Stimulated activated CD4-positive, alpha-beta T cell treated with anti-CD3 and anti-CD28 coated beads, Interleukin-12 subunit alpha, Interleukin-12 subunit beta, amount 100 ng/mL, for 24 hours (primary cell): ENCODE measurements at places on chromosomes 6 and 20.

DNA sequence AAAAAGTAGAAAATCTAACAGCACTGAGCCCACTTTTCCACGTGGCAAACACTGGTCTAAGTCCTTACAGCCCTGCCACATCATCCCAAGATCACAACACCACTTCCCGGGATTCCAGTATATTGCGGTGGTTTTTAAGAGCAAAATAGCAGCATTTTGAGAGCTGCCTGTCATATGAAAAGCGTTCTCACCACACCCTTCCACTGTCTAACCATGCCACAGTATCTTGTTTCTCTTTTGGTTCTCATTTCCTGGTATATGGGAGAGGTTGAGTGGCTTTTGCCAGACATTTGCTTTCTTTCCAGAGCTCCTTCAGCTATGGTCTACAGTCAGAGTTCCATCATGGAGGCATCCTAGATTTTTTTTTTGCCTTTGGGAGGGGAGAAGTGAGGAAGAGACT is 243.0 kb downstream of the TSHZ2 start:
- DNase-seq: no peak

DNA sequence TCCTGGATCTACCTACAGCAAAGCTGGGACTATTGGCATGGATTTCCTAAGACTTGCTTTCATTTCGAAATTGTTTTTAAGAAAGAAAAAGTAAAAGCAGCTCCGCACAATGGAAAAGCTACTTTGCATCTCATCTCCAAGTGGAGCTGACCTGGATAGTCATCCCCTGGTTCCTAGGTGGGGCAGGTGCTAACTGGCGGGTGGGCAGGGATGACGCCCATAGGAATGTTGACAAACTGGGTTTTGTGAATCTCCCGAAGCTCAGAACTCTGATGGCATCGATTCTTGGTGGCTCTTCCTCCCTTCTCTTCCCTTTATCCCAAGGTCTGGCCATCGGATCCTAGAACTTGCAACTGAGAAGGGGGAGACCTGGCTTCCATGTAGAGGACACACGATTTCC is 12.4 kb upstream of the EZR start:
- no peak for DNase-seq

DNA sequence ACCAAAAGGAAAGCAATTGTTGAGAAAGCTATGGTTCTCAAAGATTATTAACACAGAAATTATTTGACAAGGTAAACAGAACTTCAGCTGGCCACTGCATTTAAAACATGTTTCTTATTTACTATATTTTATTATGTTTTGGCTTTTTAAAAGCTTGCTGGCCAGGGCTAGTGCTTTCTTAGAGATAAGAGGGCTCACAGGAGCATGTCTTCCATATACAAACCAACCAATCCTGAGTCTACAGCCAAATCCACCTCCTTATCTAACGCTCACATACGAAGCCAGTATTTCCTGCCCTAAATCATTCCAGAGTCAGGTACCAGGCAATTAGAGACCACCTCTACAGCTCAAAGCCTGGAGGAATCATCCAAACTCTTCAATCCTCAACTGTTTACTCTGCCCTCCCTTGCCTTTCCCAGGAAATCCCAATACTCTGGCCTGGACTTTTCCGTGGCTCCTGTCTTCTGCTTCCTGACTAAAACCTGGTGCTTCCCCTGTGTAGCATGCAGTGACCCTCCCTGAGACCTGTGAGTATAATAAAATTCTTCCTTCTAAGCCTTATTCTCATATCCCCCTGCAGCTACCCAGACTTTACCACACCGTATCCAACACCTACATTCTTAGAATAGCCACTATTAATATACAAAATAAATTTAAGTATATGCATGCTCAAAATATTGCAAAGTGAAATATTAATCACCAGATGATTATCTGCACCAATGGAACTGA is 33.2 kb downstream of the RANBP9 start:
- no peak for DNase-seq

DNA sequence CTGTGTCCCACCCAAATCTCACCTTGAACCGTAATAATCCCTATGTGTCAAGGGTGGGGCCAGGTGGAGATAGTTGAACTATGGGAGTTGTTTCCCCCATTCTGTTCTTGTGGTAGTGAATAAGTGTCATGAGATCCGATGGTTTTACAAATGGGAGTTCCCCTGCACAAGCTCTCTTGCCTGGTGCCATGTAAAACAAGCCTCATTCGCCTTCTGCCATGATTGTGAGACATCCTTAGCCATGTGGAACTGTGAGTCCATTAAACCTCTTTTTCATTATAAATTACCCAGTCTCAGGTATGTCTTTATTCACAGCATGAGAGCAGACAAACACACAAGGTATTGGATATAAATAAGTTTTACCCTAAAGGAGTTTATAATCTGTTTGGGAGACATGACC is 121.2 kb downstream of the MMUT start:
- DNase-seq: no peak

- DNase-seq: no peak
Observed at GRCh38 chr20:48631114-48632016, 196.4 kb downstream of the PREX1 start.

GRCh38 chr20:23048283-23049200 is 930 bp downstream of the THBD start:
- no peak for DNase-seq

- no peak for DNase-seq
Observed at GRCh38 chr6:111794727-111795452, 78.4 kb downstream of the FYN start.

- peak; percentile 59 for DNase-seq
Observed at GRCh38 chr6:30741789-30742315, 635 bp downstream of the FLOT1 start.

DNA sequence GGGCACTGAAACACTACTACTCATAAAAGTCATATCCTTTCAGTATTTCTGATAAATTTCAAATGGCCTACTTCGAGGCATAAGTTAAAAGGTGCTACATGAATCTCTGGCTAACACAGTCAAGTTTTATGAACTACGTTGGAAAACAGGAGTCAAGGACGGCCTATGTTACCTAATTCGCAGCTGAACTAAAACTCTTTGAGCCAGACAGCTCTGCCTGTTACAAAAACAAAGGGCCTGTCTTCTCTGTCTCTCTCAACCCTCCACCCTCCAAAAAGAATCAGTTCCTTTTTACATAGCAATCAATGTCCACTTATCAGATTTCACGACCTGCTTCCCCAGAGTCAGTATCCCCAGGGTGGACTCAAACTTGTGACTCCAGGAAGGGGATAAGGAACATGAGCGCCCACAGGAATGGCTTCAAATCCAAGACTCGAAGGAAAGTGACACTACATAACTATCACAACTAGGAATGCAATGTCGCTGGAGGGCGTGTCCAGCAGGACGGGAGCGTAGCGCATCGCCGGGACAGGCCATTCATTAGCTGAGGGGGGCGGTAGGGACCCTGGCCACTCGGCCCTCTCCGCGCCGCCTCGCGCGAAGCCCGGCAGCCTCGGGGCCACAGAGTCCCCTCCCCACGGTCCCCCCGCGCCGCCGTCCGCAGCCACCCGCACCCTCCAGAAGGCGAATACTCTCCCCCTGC is 591 bp downstream of the IBTK start:
- no peak for DNase-seq
